SW480 (cell line): ENCODE measurements at places on chromosomes 11 and 22.

DNA sequence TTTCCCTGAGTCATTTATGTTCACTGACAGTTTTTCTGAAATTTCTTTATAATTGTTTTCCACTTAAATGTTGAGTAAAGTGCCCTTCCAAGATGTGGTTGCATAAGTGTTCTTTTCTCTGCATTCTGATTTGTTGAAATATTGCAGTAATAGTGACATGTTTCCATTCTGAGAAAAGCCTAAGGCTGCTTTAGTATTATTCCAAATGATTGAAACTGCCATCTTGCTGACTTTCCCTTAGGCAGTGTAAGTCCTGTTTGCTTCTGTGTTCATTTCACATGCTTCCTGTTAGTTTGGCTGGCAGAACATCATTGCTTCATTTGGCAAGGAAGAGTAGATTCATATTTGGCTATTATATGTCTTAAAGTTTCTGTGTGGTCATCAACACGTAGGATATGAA lies 146.5 kb downstream of the ELP4 start:
- DNase-seq, result peak; percentile 54

DNA sequence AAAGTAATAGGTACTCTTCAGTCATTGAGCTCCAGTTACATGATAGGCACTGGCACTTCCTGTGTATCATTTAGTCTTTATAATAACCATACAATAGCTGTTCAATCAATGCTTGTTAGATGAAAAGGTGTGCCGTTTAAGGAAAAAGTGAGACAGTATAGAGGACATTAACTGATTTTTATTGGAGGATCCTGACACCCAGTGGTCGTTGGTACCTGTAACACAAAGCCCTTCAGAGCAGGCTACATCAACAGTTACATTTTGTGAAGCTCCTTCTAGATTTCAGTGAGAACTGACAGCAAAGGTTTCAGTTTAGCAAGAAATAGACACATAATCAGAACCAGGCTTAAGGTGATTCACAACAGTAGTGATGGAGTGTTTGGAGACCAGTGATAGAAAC lies 44.2 kb downstream of the CCDC81 start:
- peak; percentile 18 for DNase-seq

GRCh38 chr11:47715082-47715669 lies at the start of gene AGBL2:
Gene AGBL2, minus strand, starts transcription at chr11:47715369. Its CDS starts 719 bp downstream, at chr11:47714650.
- DNase-seq, result peak; percentile 78

DNA sequence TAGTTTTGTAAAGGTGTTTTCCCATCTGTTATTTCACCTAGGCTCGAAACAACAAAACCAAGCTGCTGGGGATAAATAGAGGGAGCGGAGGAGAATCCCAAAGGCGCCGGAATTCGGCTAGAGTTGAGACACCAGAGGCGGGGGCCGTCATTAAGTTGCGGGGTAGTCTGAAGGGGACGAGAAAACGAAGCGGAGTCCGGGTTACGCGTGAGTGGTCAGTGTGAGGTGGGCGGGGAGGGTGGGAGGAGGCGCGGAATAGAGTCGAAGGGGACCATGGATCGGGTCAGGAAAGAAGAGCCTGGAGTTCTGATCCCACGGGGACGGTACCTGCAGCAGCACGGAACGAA lies 361 bp downstream of the SRPRA start:
- peak; percentile 22 for DNase-seq

DNA sequence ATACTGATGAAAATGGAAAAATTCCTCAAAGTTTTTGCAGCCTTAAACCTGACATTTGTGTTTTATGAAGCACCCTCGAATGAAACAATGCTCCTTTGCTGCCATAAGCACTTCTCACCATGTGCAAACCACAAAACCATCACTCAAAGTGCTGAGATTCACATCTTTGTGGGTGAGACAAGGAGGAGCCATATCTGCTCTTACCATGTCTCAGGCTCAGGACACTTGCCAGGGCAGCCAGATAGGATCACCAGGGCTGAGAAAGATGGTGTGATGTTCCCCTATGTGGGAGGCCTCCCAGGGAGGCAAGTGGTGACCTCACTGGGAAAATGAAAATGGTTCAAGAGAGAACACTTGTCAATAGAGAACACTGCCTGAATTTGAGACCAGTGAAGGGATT lies 120.4 kb downstream of the CCDC34 start:
- DNase-seq, result no peak

DNA sequence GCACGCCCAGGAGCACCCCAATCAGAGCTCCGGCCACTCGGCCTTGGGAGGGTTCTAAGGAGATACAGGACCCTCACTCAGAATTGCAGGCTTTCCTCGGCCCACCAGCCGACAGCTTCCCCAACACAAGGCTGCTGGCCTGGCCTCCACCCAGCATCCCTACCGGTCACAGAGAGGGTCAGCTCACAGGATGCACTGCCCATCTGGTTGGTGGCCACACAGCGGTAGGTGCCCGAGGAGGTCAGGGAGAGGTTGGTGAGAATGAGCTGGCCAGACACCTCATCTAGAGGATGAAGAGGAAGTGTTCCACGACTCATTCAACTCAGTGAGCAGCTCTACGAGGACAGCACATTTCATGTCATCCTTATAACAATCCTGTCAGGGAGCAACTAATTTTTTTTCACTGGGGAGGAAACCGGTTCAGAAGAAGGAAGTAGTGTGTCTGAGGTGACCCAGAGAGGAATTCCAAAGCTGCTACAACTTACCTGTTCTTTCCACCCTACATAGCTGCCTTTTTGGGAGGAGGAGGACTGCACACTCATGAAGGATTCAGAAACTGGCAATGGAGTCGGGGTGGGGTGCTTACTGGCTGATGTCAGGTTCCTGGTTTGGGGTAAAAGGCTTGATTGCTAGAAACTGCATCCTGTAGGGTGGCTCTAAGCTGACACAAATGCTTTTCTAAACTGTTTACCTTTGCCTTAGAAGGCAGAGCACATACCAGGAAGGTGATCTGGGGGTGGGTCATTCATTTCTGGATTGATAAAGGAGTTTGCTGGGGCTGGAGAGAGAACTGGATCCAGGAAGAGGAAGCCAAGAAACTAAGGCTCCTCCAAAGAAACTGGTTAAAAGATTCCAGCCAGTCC lies 3.3 kb downstream of the VSIG2 start:
- no peak for DNase-seq

DNA sequence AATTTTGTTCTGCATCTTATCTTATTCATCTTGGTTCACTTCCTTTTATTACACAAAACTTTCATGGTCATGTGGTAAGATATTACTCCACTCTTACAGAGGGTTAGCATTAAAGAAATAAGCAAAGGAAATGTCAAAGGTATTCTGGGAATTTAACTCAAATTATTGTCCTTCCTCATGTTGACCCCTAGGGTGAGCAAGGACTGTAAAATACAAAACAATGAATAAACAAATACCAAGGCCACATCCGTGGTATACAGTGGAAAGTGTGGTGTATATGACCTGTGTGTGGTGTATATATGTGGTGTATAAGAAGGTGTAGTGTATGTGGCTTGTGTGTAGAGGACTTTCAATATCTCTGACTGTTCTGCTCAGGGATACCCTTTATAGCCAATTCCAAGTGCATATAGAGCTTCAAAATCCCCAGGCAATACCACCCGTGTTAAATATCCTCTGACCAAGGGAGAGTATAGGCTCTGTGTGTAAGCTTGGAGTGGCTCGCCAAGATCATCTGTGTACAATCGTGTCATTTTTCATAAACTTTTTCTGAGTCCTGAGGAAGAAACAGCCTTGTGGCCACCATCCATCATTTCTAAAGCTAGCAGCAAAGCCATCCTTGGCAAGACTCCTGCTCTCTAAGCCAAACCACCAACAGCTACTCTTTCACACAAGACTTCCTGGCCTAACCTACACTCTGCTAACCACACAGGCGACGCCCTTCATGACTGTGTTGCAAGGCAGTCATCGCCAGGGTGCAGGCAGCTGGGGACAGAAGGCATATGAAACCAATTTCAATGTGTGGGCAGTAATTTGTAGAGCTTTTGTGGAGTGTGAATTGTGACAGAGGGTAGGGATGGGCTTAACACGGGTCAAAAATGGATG lies 548.0 kb downstream of the ETS1 start:
- DNase-seq, result peak; percentile 75

- no peak for DNase-seq
These were observed 2.6 kb upstream of the MCM5 start for GRCh38 chr22:35397095-35397904.

DNA sequence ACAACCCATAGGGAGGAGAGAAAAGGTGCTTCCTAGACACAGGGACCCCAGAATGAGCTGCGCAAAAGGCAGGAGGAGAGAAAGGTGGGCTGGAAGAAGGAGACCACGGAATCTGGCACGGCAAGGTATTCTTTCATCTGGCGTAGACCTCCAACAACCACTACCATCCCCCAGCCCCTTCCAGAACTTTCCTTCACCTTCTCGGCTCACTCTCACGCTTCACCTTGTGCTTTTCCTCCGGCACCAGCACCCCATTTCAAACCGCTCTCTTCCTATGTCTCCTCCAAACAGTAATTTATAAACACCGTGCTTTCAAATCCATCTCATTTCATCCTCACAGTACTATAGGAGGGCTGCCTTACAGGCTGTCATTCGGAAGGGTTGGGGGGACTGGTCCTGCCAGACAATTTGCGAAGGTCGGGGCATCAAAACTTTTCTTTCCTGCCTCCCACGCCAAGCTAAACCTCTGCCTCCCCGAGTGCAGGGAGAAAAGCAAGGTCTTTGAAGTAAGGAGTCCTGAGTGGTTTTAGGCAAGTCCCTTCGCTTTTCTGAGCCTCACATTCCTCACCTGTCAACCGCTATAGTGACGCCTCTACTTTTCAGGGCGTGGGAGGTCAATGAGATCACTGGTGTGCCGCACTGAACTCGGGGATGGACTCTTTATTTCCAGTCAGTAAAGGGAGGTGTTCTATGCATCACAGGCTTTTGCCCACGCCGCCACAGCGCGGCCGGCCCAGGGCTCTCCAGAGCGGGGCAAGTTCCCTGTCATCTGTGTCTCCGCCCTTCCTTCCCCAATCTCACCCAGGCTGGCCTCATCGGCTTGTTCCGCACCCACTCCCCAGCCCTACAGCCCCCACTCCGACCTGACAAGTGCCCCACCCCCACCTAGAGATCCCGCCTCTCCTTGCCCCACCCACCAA lies 800 bp downstream of the KCTD21 start:
- peak; percentile 79 for DNase-seq

DNA sequence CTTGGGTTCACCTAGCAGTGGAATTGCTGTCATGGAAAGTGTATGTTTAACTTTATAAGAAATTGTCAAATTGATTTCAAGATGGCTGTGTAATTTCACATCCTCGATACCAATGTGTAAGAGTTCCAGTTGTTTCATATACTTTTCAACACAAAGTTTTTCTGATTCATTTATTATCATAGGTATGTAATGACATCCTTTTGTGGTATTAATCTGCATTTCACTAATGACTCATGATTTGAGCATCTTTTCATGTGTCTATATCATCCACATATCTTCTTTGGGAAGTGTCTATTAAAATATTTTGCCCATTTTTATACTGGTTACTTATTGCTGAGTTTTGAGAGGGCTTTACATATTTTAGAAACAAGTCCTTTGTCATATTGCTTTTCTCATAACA lies 17.0 kb upstream of the GLYATL1B start:
- DNase-seq, result peak; percentile 7

- no peak for DNase-seq
These were observed 37.8 kb upstream of the GRAMD4 start for GRCh38 chr22:46582281-46582933.

GRCh38 chr11:92286709-92287108 lies 62.1 kb downstream of the FAT3 start:
- no peak for DNase-seq

- DNase-seq, result no peak
These were observed 4.5 kb upstream of the CYB5R2 start for GRCh38 chr11:7677796-7678201.

DNA sequence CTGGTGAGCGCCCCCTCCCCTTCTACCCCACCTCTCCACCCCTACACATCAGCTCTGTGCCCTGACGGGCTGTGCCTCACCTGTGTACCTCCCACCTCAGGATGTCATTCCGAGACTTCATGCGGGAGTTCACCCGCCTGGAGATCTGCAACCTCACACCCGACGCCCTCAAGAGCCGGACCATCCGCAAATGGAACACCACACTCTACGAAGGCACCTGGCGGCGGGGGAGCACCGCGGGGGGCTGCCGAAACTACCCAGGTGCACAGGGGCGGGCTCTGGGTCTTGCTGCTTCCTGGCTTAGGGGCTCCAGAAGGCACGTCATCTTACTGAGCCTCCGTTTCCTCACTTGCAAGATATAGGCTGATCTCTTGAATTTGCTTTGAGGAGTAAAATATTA lies 6.8 kb downstream of the CAPN1 start:
- DNase-seq, result no peak

- no peak for DNase-seq
These were observed 7.5 kb downstream of the CTTN start for GRCh38 chr11:70405679-70406395.

- no peak for DNase-seq
These were observed 31.6 kb downstream of the CTTN start for GRCh38 chr11:70429724-70430521.

GRCh38 chr11:114230031-114230704 lies 66.0 kb upstream of the NNMT start:
- DNase-seq, result no peak

DNA sequence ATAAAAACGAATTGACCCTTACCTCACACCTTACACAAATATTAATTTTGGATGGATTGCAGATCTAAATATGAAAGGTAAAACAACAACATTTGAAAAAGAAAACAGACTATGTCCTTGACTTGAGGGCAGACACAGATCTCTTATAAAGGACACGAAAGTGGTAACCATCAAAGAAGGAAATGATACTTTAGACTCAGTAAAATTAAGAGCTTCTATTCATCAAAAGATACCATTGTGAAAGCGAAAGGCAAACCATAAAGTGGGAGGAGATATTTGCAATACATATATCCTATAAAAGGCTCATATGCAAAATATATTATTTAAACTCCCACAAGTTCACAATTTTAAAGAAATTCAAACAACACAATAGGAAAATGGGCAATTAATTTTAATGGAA lies 5.0 kb downstream of the HEPACAM start:
- DNase-seq, result no peak

- no peak for DNase-seq
These were observed 729.4 kb downstream of the OPCML start for GRCh38 chr11:132802947-132803346.

GRCh38 chr11:107719073-107719472 lies 7.2 kb upstream of the SLN start:
- no peak for DNase-seq

- DNase-seq, result no peak
These were observed 873.8 kb downstream of the BRD1 start for GRCh38 chr22:48953830-48954229.

GRCh38 chr11:2540992-2541680 lies 96.3 kb downstream of the KCNQ1 start:
- no peak for DNase-seq

GRCh38 chr22:38799265-38800002 lies 5.5 kb upstream of the DNAL4 start:
- no peak for DNase-seq

GRCh38 chr11:96332126-96332771 lies 10.7 kb downstream of the MAML2 start:
- no peak for DNase-seq

- no peak for DNase-seq
These were observed 16.0 kb downstream of the PPIL2 start for GRCh38 chr22:21681566-21682370.

- no peak for DNase-seq
These were observed 37.7 kb downstream of the DDI1 start for GRCh38 chr11:104073950-104074705.

- peak; percentile 30 for DNase-seq
These were observed 9.9 kb downstream of the PCSK7 start for GRCh38 chr11:117221775-117222517.

GRCh38 chr11:57358543-57358961 lies 20.4 kb downstream of the P2RX3 start:
- DNase-seq, result no peak

- DNase-seq, result peak; percentile 83
These were observed 84.6 kb downstream of the SWAP70 start for GRCh38 chr11:9748361-9748970.
